Activated CD8-positive, alpha-beta memory T cell treated with anti-CD3 and anti-CD28 coated beads for 1 hour (primary cell): ENCODE measurements at places on chromosomes 11 and 22.

DNA sequence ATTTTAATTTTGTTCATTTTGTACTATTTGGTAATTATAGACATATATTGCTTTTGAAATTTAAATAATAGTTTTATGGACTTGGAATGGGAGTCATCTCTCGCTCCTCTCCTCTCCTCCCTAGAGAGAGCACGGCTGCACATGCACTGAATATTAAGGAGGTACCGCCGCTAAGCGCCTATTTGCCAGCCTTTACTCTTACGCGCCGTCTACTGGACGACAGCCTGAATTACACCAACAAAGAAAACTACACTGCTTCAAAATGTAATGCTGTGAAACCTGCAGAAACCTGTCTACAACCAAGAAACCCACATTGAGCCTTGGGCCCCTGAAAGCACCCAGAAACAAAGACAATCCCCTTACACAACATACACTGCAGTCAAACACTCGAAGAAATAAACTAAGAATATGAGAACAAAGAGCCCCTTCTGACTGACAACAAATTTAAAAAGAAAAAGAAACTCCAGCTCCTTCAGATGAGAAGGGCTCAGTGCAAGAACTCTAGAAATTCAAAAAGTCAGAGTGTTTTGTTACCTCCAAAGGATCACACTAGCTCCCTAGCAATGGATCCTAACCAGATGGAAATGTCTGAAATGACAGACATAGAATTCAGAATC lies 737.2 kb downstream of the LRRC4C start:
- DNase-seq: no peak

DNA sequence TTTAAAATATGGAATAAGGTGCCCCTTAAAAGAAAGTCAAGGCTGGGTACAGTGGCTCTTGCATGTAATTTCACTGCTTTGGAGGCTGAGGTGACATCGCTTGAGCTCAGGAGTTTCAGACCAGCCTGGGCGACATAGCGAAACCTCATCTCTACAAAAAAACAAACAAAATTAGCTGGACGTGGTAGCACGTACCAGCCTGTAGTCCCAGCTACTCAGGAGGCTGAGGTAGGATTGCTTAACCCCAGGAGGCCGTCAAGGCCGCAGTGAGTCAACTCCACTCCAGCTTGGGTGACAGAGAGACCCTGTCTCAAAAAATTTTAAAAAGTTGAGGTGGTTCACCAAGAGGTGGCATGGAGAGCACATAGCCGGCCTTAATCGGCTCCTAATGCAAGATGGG lies 17.7 kb upstream of the ADORA2A start:
- DNase-seq: no peak

DNA sequence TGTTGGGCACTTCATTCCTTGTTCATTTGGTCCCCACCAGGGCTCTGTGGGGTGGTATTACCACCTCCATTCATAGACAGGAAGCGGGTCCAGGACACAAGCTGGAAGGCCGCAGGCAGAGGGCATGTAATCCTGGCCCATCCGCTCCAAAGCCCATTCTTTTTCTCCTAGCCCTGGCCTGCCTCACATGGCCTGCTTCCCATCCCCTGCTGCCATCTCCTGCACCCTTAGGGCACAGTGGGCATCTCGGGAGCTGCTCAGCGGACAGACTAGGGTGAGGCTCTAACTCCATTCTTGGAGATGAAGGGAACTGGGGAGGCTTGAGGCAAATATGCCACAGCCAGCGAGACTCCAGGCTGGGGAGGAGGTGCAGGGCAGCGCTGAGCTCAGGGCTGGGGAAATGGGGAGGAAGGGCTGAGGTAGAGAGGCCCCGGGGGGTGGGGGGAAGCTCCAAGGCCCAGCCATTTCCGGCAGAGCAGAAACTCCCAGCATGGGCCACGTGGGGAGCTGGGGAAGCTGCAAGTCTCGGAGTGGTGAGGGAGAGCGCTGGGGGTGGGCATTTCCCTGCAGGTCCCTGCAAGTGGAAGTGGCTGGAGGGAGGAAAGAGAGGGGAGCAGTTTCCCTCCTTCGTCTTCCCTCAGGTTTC lies 14.3 kb upstream of the BCL9L start:
- no peak for DNase-seq

GRCh38 chr22:45540122-45540521 lies 37.4 kb downstream of the FBLN1 start:
- DNase-seq: no peak

- peak; percentile 59 for DNase-seq
Observed at GRCh38 chr11:64207256-64208085, 950 bp downstream of the FERMT3 start.

- DNase-seq: no peak
Observed at GRCh38 chr11:75270896-75271418, 30.4 kb downstream of the TPBGL start.

GRCh38 chr11:20671856-20672546 lies 2.6 kb downstream of the NELL1 start:
- no peak for DNase-seq

GRCh38 chr11:108204929-108205499 lies 17.4 kb downstream of the NPAT start:
- no peak for DNase-seq

DNA sequence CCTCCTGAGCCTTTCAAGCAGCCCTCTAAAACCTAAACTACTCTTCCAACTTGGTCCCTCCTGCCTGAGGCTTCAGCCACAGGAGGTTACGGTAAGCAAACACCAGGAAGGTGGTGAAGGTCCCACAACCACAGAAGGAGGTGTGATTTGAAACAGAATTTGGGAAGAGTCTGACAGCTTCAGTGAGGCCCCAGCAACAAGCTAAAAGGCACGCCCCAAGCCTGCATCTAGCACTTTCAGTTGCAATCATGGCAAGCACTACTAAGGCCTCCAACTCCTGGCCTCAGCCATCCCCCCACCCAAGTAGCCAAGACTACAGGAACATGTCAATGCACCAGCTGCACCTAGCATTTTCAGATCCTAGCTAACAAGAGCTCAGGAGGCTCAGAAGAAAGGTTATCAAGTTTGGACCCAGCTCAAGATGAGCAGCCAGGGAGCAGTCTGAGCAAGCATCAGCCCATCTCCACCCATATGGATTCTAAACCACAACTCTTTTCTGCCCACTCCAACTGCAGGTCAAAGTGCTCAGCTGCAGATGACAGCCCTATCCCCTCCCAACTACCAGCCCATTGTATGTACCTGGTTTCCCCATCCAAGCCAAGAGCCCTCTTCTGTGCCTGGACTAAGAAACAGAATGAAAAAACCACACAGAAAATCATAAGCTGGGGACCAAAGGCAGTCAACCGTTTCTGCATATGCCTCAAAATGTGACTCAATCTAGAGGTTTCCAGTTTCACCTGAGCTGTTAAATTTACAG lies 10.4 kb upstream of the AHNAK start:
- no peak for DNase-seq

GRCh38 chr11:15333407-15333806 lies 218.7 kb downstream of the INSC start:
- no peak for DNase-seq

- DNase-seq: no peak
Observed at GRCh38 chr11:87560352-87560751, 522.6 kb downstream of the TMEM135 start.

DNA sequence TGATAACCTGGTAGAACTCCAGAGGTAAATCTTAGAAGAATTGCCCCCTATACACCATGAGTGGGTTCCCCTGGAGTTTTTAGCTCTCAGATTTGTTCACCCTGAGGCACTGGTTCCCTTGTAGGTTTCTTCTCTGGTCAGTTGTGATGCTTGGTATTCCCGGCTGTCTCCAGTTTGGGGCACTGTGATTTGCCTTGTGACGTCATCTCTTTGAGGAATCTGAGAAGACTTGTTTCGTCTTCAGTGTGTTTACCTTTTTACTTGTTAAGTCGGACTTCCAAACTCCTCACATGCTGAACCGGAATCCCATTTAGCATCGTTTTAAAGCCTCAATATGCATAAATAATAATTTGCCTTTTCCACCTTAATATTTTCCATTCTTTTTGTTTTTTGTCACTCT lies 54.4 kb downstream of the CECR2 start:
- DNase-seq: no peak
